ENCODE measurements at places on chromosomes 11 and 22.
A peak's percentile ranks its signal among the peaks of the same experiment; 100 is the strongest.

DNA sequence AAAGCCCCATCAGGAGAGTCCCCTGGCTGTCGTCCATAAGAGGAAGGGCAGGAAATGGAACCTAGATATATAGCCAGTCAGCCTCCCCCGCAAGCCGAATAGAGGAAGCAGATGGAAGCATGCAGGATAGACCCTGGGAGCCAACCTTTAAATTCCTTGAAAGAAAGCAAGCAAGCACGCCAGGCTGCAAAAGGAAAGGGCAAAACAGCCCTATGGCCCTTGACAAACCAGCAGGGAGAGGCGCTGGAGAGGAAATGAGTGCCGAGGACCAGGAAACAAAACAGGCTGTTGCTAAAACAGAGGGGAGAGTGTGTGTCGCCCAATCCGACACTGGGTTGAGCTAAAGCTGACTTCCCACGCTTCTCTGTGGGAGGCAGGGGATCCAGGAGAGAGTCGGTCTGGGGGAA, 203.5 kb upstream of the MTNR1B start:
- peak; percentile 14 for DNase-seq

DNA sequence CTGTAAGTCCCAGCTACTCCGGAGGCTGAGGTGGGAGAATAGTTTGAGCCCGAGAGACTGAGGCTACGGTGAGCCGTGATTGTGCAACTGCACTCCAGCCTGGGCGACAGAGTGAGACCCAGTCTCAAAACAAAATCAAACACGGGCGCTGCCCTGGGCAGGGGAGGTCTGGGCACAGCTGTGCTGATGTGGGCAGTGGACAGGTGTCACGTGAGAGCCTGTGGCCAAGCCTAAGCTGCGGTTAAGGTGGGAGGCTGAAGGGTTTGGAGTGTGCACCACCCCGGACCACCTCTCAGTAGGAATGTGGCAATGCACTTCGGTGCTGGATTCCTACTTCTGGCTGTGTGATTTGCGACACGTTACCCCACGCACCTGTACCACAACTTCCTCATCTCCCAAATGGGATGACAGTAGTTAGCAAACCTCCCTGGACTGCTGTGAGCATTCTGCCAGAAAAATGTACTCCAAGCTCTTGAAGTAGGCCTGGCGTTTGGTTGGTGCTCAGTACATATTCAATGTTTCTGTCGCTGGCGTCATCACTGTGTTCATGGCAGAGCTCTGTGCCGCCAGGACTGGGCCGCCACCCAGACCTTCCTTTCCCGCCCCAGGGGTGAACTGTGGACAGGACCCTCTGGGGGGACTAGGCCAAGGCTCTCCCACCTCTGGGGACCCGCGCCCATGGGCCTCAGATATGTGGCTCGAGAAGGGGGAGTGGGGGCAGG, 807 bp upstream of the ZNF74 start:
- DNase-seq = no peak

- no peak for DNase-seq
Observed at GRCh38 chr22:29291215-29291614, 15.2 kb upstream of the GAS2L1 start.

- peak; percentile 50 for DNase-seq
Observed at GRCh38 chr11:14386895-14387480, 28.0 kb upstream of the RRAS2 start.

DNA sequence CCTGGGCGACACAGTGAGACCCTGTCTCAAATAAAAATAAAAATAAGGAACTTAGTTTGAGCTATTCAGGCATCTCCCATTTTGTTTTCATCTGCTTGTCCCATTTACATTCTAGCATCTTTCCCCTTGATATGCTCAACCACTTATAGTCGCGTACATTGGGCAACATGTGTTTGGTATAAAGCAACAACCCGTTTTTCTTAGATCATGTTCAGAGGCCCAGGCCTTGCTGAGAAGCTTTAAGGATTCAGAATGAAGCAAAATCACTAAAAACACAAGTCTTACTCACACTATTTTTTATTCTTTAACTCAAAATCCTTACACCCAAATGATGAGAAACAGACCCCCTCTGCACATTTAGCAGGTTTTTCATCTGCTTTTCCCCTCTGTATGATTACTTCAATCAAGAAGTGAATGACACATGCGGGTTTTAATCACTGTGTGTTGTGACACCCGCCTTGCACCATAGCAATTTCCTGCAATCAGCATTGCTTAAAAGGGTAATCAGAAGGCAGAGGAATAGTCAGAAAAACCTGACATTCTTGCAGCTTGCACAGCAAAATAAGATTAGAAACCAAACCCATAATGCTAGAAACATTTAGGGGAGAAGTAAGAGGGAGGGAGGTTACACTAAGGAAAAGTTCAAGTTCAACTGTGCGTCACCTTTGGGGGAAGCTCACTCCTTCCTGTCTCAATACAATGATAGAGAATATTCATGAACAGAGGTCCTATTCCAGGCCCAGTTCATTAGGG, 25.9 kb downstream of the ALG9 start:
- no peak for DNase-seq

- no peak for DNase-seq
Observed at GRCh38 chr11:3035333-3035732, 21.9 kb downstream of the CARS1 start.

GRCh38 chr22:30882974-30883533, 85.5 kb downstream of the MORC2 start:
- no peak for DNase-seq

GRCh38 chr22:45319324-45319685, 9.6 kb downstream of the FAM118A start:
- DNase-seq = peak; percentile 61
